Eye (tissue), 1 donor: ENCODE measurements at places on chromosomes 13 and 19.

GRCh38 chr19:2529473-2529918 lies 53.6 kb downstream of the GADD45B start:
- no peak for DNase-seq

- no peak for DNase-seq
Measured at GRCh38 chr13:69389899-69390298, 717.7 kb upstream of the ATXN8OS start.

DNA sequence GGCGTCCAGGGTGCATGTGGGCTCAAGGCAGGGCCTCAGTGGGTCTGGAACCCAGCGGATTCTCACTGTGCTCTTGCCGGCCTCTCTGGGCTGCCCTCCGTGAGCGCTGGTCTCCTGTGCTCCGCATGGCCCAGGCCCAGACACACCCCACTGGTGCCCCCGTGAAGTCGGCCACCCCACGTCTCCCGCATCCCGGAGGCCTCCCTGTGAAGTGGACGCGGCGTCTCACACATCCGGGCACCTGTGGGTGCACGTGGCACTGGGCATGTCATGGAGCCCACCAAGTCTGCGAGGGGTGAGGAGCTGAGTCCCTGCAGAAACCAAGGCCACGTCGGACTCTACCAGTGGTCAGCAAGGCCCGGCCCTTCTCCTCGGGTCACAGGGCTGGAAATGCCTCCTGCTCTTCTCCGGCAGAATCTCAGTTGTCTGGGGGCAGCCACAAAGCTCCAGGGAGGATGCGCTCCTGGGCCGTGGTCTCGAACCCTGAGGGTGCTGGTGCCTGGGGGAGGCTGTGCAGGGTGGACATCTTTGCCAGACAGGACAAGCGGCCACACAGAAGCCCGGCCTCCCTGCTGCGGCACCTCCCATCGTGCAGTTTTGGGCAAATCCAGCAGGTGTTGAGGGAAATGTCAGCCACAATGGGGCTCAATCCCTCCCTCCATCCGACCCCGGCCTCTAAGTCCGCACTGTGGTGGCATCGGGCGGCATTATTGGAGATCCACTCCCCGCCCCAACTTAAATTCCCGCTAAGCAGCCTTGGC lies 2.2 kb downstream of the C13orf46 start:
- no peak for DNase-seq

DNA sequence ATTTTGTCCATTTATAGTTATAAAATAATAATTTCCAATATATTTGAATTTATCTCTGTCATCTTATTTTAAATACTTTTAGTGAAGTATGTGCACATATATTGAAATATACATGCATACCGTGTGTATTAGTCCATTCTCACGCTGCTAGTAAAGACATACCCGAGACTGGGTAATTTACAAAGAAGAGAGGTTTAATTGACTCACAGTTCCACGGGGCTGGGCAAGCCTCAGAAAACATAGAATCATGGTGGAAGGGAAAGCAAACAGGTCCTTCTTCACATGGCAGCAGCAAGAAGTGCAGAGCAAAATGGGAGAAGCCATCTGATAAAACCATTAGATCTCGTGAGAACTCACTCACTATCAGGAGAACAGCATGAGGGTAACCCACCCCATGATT lies 37.6 kb upstream of the FFAR2 start:
- DNase-seq, result no peak

- peak; percentile 93 for DNase-seq
Measured at GRCh38 chr19:15091918-15092753, 10.1 kb downstream of the OR1I1 start.

- DNase-seq, result no peak
Measured at GRCh38 chr19:15045506-15045905, 3.8 kb upstream of the CASP14 start.

- no peak for DNase-seq
Measured at GRCh38 chr13:72186730-72187422, 319.9 kb upstream of the DACH1 start.

DNA sequence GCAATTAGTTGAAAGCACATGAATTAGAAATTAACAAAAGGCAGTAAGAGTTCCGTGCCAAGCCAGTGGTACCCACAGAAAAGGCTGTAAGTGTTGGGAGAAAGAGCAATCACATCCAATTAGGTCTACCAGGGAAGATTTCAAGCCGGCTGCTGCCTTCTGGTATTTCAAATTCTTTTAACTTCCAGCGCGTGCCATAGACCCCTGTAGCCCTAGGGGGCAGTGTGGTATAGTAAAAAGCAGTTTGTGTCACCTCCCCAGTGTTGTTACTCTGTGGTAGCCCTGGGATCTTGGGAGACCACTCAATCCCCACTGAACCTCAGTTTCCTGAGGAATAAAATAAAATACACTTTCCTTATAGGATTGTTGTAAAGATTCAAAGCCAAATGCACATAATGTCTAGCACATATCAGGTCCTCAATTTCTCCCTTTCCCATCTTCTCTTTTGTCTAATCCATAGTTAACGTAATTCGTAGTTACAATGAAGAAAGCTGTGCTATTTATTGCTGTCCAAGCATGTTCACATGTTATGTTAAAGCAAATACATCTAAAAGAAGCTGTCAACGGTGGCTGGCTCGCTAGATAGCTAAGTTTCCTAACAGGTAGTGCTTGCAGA lies 230.2 kb downstream of the TDRD3 start:
- peak; percentile 88 for DNase-seq

DNA sequence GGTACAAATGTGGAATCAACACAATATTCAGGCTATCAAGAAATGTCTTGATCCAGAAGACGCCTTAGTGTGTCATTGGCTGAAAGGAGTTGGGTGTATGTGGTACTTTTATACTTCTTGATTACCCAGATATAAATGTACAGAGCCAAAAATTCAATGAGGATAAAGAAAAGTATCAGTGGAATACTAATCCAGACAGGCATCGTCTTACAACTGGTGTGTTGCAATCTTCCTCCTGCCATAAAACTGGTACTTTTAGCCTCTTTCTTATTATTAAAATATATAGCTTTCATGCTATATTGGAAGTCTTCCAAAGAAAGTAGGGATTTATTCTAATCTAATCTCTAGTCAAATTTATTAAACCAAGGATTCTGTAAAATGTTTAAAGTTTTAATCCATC lies 388.6 kb upstream of the MIR17HG start:
- no peak for DNase-seq

GRCh38 chr19:9622531-9622930 lies 1.5 kb upstream of the ZNF561 start:
- DNase-seq, result peak; percentile 11

DNA sequence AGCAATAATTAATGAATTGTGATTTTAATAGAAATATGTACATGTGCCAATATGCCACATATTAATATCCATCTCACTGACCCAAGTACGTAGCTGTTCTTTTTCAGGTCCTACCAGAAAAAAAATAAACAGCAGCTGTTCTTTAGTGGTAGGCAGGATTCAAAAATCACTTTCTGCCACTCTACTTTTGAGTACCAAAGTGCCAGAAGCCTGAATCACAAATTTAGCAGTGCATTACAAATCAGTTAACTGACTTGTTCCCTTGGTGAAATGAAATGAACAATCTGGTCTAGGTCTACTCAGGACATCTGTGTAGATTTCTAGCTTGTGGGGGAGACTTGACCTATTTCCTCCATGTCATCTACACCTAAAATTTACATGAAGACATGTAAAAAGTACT lies 775.5 kb upstream of the GPC6 start:
- no peak for DNase-seq

DNA sequence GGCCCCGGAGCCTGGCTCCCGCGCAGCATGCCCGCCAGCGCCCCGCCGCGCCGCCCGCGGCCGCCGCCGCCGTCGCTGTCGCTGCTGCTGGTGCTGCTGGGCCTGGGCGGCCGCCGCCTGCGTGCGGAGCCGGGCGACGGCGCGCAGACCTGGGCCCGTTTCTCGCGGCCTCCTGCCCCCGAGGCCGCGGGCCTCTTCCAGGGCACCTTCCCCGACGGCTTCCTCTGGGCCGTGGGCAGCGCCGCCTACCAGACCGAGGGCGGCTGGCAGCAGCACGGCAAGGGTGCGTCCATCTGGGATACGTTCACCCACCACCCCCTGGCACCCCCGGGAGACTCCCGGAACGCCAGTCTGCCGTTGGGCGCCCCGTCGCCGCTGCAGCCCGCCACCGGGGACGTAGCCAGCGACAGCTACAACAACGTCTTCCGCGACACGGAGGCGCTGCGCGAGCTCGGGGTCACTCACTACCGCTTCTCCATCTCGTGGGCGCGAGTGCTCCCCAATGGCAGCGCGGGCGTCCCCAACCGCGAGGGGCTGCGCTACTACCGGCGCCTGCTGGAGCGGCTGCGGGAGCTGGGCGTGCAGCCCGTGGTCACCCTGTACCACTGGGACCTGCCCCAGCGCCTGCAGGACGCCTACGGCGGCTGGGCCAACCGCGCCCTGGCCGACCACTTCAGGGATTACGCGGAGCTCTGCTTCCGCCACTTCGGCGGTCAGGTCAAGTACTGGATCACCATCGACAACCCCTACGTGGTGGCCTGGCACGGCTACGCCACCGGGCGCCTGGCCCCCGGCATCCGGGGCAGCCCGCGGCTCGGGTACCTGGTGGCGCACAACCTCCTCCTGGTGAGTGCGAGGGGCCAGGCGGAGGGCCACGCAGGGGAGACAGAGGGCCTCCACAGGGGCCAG lies at the start of gene KL:
Gene KL (plus strand): TSS at position 10 of the 909 bp plus-strand sequence. CDS start 18 bp downstream, at position 28.
- peak; percentile 66 for DNase-seq

- DNase-seq, result no peak
Measured at GRCh38 chr13:62003452-62003851, 587.8 kb upstream of the PCDH20 start.

- no peak for DNase-seq
Measured at GRCh38 chr19:57249329-57249728, 8.9 kb downstream of the ZNF805 start.

- DNase-seq, result no peak
Measured at GRCh38 chr13:49472186-49472585, 23.6 kb upstream of the PHF11 start.

- no peak for DNase-seq
Measured at GRCh38 chr13:38093425-38093824, 223.9 kb upstream of the TRPC4 start.

GRCh38 chr19:49591731-49592485 lies 926 bp downstream of the PRR12 start:
- DNase-seq, result peak; percentile 75

- no peak for DNase-seq
Measured at GRCh38 chr19:16340092-16340491, 15.5 kb downstream of the KLF2 start.

DNA sequence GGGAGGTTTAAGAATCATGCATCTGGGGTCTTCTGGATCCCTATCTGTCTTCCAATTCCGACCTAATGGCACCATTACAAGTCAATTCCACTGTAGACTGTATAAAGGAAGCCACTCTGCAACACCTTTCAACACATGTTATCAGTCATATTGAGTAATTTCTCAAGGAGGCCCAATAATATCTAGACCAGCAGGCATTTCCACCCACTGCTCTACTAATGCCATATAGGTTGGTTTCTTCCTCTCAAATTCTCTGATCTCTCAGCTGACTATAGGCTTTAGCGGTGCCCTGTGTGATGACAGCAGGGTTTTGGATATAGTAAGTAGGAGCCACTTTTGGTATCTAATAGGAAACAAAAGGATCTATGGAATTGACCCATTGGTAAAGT lies 12.4 kb upstream of the ITM2B start:
- no peak for DNase-seq

- no peak for DNase-seq
Measured at GRCh38 chr19:51331716-51332115, 10.2 kb downstream of the VSIG10L start.

DNA sequence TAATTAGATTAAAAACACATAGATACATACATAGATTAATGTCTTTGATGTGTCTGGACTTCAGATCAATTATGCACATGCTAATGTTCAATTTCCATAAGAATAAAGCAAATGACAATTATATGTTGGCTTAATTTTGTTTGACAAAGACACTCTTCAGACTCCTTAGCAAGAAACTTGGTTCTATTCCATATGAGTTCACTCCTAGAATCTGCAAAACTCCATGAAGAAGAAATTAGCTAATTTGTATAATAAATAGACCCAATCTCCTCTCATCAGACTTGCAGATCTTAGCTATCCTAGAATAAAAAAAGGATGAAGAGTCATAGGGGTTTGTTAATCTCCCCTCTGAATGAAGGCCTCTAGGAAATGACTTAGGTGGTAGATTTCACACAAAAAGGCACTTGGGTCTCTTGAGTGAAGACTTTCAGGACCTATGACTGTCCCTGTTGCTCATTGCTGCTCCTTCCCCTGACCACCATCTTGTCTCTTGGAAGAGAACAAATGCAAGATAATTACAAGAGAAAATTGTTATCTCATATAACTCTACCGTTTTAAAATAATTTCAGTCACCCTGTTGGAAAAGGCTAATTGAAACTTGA lies 302.2 kb downstream of the EFNB2 start:
- DNase-seq, result no peak

DNA sequence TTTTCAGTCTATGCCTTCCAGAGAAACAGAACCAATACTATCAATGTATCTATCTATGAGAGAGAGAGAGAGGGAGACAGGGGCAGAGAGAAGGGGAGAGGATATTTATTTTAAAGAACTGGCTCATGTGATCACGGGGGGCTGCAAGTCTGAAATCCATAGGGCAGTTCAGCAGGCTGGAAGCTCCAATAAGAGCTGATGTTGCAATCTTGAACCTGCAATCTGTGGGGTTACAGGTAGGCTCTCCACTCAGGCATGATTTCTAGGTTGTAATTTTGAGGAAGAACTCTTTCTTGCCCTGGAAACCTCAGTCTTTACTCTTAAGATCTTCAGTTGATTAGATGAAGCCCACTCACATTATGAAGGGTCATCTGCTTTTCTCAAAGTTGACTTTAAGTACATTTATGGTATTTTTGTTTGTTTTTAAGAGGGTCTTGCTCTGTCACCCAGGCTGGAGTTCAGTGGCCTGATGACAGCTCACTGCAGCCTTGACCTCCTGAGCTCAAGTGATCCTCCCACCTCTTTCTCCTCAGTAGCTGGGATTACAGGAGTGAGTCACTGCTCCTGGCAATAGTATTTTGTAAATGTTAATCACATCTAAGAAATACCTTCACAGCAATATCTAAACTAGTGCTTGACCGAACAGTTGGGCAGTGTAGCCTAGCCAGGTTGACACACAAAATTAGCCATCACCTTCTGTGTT lies 376.4 kb downstream of the FGF9 start:
- DNase-seq, result no peak

- DNase-seq, result no peak
Measured at GRCh38 chr13:36129539-36129938, 1.6 kb downstream of the DCLK1 start.

GRCh38 chr13:110463871-110464510 lies 97.5 kb downstream of the RAB20 start:
- no peak for DNase-seq

GRCh38 chr19:41787055-41787454 lies 9.3 kb upstream of the CEACAM3 start:
- DNase-seq, result no peak
